Brain (organoid and tissue), 16 donors: ENCODE measurements at places on chromosomes 3 and 15.

DNA sequence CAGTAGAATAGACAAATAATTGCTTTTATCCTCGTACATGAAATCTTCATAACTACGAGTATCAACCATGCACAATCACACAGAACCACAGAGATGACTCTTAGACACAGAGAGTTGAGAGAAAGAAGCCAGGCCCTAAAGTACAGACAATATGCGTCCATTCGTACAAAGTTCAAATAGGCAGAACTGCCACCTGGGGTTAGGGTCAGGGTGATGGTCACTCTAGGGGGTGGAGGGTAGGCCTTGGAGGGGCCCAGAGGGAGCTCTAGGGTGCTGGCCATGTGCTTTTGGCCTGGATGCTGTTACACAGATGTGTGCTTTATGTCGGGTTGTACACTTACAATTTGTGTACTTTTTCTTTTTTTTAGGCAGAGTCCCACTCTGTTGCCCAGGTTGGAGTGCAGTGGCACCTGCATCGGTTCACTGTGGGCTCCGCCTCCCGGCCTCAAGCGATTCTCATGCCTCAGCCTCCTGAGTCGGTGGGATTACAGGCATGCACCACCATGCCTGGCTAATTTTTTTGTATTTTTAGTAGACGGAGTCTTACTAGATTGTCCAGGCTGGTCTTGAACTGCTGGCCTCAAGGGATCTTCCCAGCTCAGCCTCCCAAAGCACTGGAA lies 65.9 kb upstream of the KLF13 start:
- no peak for DNase-seq

- DNase-seq = peak; percentile 17
Observed at GRCh38 chr3:139987908-139988307, 52.9 kb downstream of the CLSTN2 start.

DNA sequence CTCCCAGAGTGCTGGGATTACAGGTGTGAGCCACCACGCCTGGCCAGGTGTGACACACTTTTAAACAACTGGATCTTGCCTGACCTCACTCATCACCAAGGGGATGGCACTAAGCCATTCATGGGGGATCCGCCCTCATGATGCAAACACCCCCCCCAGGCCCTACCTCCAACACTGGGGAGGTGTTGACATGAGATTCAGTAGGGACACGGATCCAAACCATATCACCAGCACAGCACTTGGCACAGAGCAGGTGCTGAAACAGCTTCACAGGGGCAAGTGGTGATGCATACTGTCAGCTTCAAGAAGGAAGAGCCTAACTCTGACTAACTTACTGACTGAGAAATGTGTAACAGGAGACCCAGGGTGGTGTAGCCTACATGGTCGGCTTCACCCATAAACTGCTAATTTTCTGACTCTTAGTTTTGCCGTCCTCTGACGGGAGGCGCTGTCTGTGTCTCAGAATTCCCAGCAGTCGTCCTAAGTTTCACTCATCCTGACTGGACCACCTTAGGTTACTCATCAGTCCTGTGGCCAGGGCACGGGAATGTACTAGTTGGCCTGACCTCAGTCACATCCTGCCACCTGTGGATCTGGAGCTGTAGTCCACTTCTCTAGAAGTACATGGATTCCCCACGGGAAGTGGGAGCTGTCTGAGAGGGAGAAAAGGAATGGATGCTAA lies 81.9 kb upstream of the PLXNA1 start:
- DNase-seq = no peak

DNA sequence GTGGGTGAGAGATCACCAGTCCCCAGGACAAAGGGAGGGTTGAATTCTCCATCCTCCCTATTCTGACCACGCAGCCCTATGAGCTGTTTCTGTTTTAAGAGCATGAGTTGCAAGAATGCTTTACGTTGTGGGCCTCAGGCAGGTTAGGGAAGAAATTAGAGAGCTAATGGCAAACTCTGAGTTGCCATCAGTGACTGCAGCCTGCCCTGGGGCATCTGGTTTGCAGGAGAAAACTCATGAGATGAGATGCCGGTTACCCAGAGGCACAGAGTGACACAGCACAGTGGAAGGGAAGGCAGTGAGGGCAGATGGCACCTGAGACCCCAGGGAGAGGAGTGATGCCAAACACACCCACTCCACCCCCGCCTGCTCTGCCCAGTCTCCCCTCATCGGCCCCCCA lies 265.3 kb downstream of the CD47 start:
- no peak for DNase-seq

GRCh38 chr15:81747482-81747881 lies 298.3 kb downstream of the MEX3B start:
- DNase-seq = no peak
